Substantia nigra (tissue), 51 donors: ENCODE measurements at places on chromosomes 2 and 18.

GRCh38 chr18:76708071-76708721 is 114.2 kb upstream of the ZNF236 start:
- DNase-seq, result no peak

DNA sequence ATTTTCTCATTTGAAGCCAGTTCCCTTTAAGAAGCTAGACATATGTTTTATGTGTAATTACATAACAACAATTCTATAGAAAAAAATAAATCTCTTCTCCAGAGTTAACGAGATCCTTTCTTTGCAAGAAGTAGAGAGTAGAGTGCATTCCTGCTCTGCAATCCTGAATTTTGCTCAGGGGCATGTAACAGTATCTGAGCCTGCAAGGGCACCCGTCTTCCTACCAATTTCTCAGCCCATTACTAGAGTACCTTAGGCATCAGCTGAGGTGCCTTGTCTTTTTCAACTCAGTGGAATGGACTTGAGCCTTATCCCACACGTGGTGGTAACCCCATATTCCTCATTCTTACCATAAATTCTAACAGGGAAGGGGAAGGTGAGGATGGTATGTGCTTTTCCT is 205.9 kb downstream of the IKZF2 start:
- DNase-seq, result no peak

- DNase-seq, result no peak
Observed at GRCh38 chr18:75475228-75475627, 47.7 kb upstream of the SMIM21 start.

- DNase-seq, result no peak
Observed at GRCh38 chr2:206004004-206004693, 81.8 kb downstream of the INO80D start.

DNA sequence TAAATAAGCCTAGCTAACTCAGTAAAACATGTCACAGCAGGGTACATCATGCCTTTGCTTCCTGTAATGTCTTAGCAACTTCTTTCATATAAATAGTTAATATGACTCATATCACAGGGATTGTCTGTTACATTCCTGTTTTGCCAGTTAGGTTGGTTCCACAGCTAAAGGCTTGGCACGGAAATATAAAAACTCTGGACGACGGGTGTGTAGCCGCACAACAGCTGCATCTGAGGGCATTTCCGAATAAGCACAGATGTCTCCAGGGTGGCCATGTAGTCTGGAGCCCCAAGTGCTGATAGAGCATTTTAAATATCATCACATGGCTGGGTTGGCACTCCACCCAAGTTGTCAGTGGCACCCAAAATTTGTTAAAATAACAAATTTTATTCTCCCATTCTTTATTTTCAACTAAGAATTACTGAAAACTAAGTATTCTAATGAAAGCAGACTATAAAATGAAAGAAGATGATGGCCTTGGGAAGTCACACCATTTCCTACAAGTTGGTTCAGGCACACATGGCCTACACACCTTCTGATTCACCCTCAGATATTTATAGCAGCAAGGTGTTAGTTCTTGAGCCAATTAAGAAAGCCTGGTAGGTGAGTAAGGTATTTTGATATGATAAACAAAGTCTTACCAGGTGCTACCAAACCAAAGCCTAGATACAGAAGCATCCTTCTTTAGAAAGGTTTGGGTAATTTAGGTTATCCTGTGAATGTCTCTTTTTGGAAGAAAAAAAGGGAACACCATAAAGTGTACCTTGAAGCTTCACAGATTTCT is 61.8 kb upstream of the STK17B start:
- DNase-seq, result no peak

DNA sequence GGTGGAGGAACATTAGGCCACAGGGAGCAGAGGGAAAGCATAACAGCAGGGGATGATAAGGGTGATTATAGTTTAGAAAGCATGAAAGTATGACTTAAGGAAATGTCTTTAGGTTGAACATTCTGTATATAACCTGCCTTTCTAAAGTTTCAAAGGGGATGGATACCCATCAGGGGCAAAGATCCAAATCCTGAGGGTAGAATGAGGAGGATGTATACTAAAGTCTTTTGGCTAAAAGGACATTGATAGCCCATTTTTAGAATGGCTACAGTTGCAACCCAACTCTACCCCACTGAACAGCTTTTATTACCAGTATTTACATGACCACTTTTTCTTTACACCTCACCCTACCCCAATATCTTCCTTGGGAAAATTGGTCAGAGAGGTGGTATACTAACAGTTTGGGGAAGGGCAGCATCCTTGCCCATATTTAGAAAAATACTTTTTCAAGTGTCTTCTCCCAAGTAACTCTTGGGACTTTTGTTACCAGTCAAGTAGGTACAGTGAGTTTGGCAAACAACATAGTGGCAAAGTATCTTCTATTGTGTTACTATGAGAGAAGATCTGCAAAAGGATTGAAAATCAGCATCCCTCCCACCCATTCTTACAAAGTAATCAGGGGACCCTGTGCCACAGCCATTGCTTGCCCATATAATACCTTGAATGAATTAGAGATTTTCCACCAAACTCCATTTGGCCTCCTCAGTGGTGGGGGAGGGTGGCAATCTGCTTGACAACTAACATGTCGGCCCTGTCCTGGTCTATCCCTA is 8.3 kb downstream of the MAT2A start:
- DNase-seq, result no peak

- DNase-seq, result no peak
Observed at GRCh38 chr18:63099848-63100629, 219.5 kb downstream of the BCL2 start.

- DNase-seq, result no peak
Observed at GRCh38 chr18:57748770-57749603, 54.1 kb downstream of the ATP8B1 start.
